ENCODE measurements at places on chromosomes 11 and 22.

DNA sequence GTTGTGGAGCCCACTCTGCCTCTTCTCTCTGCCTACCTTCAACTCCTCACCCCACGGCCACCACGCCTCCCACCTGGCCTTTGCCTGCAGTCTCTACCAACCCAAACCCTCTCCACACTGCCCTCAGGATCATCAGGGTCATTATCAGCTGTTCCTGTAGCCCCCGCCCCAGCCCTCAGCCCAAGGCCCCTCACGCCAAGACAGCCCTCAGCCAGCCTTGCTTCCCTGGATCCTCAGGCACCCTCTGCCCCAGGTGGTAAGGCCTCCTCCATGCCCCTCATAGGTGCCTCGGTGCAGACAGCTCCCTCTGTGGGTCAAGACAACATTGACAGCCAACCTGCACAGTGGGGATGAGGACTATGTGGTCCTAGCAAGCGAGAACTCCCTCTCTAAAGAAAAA, 1.7 kb downstream of the SBF1 start:
- DNase-seq = peak; percentile 48

DNA sequence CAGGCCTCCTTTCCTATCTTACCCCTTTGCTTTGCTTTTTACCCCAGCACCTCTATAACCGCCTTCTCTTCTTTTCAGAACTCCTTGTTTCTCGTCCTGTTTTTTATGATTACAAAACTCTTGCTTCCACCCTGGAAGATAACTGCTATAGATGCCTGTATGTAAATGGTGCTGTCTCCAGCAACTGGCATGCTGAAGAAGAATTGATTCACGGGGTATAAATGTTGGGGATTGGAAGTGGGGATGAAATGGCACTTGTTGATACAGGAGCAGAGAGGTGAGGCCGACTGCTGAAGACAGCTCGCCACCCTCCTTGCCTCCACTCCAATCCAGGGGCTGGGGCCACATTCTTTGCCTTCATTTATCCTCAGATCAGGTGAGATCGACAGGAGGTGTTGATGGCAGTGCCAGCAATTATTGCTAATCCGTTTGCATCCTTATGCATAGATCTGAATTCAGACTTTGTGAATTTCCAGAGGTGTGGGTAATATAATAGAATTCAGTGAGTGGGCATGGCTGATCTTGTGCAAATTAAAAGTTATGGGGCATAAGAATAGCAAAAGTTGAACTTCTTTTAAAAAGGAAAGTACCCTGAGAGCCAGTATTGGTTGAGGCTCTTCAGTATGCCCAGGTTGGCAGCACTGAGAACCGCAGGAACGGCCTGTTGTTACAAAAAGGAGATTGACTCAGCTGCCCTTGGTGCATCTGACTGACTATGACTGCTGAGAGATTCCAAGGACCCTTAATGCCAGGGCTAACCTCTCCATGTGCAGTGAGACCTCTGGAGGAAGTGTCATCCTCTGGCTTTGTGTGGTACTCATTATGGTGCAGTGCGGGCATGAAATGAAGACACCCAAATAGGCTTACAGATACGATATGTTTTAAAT, 5.3 kb downstream of the NEAT1 start:
- no peak for DNase-seq

- DNase-seq = no peak
Observed at GRCh38 chr11:75667255-75667830, 1.5 kb downstream of the MAP6 start.

DNA sequence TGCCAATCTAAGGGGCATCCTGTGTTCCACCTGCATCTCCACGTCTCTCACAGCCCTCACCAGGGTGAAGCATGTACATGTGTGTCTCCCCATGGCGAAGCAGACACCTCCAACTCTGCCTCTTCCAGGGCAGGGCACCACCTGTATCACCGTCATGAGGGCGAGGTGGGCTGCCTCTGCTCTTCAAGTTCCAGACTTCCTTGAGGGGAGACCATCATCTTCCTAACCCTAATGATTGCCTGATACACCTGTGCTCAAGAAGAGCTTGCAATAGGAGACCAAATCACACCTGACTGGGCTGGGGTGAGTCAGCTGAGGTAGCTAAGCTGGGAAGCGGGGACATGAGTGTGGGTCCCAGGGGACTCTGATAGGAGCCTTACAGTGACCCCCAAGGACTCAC, 43.7 kb downstream of the GAB4 start:
- DNase-seq = no peak

GRCh38 chr11:135069890-135070289, 657.8 kb upstream of the B3GAT1 start:
- peak; percentile 66 for DNase-seq

- no peak for DNase-seq
Observed at GRCh38 chr11:133175103-133175502, 357.2 kb downstream of the OPCML start.

- DNase-seq = no peak
Observed at GRCh38 chr11:12687216-12687623, 13.0 kb downstream of the TEAD1 start.

DNA sequence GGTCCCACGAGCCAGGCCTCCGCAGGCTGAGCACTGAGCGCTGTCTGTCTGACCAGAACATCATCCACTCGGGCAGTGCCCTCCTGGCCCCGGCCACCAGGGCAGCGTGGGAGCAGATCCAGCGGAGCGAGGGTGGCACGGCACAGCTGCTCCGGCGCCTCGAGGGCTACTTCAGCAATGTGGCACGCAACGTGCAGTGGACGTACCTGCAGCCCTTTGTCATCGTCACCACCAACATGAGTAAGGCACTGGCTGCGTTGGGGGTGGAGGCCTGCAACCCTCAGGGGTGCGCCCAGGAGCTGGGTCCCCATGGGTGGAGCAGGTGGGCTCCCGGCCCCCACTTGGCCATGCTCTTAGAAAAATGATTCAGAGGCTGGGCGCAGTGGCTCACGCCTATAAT, 49.7 kb upstream of the PRODH start:
- DNase-seq = no peak

DNA sequence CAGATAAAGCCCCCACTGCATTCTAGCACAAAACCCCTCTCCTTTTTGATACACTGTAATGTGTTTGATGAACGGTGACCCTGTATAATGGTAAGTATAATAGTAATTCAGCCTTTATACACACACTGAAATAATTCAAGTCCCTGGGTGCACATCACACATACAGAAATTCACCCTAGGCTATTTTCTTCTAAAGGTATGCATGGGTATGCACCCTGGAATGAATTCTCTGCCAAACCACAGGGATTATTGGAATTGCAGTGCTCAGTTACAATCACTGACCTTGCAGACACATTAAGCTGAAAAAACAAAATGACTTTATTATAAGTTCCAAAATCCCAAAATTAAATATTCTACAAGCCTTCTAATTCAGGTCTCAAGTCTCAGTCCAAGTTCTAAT, 245.9 kb upstream of the FAT3 start:
- DNase-seq = no peak

DNA sequence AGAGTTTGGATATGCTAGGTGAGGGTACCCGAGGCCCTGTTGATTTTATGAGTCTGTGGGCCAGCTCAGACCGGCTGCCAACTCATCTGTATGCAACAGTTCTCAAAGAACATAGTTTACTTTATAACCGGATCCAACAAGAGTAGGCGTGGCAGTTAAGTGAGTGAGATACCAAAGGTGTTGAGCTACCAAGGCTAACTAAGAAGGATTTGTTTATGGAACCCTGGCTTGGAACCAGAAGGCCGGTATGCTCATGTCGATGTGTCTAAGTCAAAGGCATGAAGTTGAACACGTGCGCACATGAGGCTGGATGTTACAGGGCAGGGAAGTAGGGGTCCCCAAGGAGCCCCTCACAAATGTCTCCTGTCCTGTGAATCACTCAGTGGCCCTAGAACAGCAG, at the start of gene KCNJ1:
Gene KCNJ1, minus strand, starts transcription at position 20 of the 400 bp plus-strand sequence. CDS start 27,053 bp downstream, outside the sequence.
- no peak for DNase-seq

- no peak for DNase-seq
Observed at GRCh38 chr11:75480185-75481175, 45.3 kb downstream of the GDPD5 start.

GRCh38 chr11:93513772-93514171, 29.4 kb downstream of the SMCO4 start:
- no peak for DNase-seq

DNA sequence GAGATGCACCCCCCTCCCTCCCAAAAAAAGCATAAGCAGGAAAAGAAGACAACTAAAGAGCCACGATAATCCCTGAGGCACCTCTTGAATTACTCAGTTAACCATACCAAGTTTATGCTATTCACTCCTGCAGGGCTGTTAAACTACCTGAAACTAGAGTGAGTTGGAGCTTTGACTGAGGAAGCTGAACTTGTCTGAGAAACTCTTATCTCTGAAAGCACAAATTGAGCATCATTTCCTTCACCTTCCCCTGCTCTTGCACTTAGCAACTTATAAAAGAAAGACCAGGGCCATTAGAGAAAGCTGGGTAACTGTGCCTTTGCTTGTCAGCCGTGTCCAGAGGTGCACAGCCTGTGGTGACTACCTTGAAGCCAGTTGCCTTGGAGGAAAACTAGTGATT, 745.6 kb downstream of the NELL1 start:
- DNase-seq = no peak
